ENCODE measurements at places on chromosomes 3 and 15.

GRCh38 chr15:39411102-39411989 lies 169.5 kb upstream of the THBS1 start:
- no peak for DNase-seq

GRCh38 chr3:197795200-197795599 lies 4.1 kb downstream of the LRCH3 start:
- no peak for DNase-seq

- DNase-seq: no peak
These were observed 75.0 kb downstream of the ARNT2 start for GRCh38 chr15:80479191-80479590.

GRCh38 chr15:30055604-30056003 lies 27.2 kb upstream of the GOLGA8J start:
- DNase-seq: no peak

- no peak for DNase-seq
These were observed 77.8 kb upstream of the LPP start for GRCh38 chr3:188076176-188076575.

DNA sequence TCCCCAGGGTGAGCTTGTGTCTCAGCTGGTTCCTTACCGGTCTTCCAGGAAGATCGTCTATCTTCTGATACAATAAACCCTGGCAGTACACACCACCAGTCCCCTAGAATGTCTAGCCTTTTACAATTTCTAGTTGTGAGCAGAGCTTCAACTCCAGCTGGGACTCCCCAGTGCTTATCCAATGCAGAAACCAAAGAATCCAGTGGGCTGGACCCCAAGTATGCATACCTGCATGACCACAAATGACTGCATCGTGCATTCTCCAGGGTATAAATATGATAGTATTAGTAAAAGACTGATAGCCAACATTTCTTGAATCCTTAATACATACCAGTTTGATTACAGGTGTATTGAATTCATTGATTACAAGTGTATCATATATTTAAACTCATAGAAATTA lies 176.0 kb downstream of the SATB1 start:
- no peak for DNase-seq

GRCh38 chr3:41836360-41837134 lies 125.4 kb downstream of the ULK4 start:
- DNase-seq: no peak

GRCh38 chr3:13045241-13045903 lies 27.9 kb downstream of the IQSEC1 start:
- no peak for DNase-seq

GRCh38 chr3:190444006-190444405 lies 5.7 kb downstream of the TMEM207 start:
- DNase-seq: no peak

GRCh38 chr3:43080726-43081568 lies 24.9 kb downstream of the POMGNT2 start:
- DNase-seq: no peak

DNA sequence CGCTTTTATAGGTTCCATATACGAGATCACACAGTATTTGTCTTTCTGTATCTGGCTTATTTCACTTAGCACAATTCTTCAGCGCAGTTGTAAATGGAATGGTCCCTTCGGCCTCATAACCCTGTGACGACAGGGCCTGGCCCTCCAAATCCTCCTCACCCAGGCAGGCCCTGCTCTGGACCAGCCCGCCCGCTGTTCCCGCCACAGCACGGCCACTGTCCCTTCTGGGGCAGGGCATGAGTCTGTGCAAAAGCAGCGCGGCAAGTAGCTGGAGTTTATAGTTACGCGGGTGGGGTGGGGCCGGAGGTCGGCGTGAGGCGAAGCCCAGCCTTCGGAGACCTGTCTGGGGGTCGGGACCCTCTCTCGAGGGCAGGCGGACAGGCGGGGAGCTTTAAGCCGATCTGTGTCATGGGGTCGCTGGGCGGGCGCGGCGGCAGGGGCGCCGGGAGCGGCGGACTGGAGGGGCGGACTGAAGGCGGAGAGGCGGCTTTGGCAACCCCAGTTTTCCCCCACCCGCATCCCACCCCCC lies 543 bp downstream of the ARPIN start:
- DNase-seq: peak; percentile 56

- DNase-seq: no peak
These were observed 61.0 kb downstream of the BFSP2 start for GRCh38 chr3:133460809-133461208.

GRCh38 chr15:99504071-99504822 lies 61.5 kb upstream of the MEF2A start:
- no peak for DNase-seq

- DNase-seq: no peak
These were observed 188.1 kb upstream of the CHRM5 start for GRCh38 chr15:33780011-33780768.

DNA sequence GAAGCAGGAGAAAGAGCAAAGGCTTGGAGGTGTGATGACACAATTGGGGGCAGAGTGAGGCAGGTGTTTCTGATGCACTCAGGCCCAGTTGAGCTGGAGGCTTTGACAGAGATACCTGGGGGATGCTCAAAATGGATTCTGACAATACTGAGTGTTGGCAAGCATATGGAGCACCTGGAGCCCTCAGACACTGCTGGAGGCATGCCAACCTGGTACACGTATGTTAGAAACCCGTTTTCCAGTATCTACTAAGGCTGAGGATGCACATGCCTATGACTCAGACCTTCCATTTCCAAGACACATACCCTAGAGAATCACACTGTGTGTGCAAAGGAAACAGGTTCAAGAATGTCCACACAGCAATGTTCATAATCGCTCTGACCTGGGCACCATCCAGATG lies 58.7 kb downstream of the WNT7A start:
- no peak for DNase-seq

GRCh38 chr15:99359769-99360168 lies 108.5 kb downstream of the LRRC28 start:
- no peak for DNase-seq

DNA sequence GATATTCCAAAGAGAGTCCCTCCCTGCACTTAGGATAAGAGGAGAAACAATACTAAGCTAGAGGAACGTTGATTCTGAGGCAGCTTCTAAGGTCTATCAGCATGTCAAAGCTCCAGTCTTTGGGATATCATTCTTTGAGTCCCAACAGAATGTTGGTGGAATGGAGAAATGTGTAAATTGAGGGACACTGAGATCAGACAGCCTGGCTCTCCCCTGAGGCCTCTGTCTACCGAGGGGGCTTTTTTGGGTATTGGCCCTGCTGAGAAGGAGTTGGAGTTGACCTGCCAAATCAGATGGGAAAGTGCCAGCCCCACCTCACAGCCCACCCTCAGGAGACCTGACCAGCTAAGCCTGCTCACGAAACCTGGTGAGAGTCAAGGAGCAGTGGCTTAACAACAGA lies 27.6 kb upstream of the LRTM1 start:
- no peak for DNase-seq

GRCh38 chr3:47803480-47804025 lies 615 bp downstream of the DHX30 start:
- no peak for DNase-seq

DNA sequence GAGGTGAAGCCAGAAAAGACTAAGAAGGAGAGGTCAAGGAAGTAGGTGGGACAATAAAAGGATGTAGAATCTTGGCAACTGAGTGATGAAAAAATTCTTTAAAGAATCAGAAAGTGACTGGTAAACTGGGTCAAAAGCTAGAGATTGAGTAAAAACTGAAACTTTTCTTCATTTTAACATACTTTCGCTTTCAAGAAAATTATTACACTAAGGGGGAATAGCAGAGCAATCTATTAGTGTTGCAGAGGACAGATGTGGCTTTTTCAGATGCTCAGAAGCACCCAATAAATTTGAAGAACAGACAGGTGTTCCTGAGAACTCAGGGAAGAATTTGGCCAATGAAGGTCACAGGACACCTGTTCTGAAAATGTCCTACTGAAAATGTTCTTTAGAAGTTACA lies 805.4 kb upstream of the ALCAM start:
- DNase-seq: no peak

- no peak for DNase-seq
These were observed 19.1 kb upstream of the XYLB start for GRCh38 chr3:38327335-38328009.

- DNase-seq: no peak
These were observed 158.4 kb downstream of the MAGI1 start for GRCh38 chr3:65880350-65880749.

GRCh38 chr3:187799942-187800641 lies 54.8 kb upstream of the BCL6 start:
- DNase-seq: no peak

DNA sequence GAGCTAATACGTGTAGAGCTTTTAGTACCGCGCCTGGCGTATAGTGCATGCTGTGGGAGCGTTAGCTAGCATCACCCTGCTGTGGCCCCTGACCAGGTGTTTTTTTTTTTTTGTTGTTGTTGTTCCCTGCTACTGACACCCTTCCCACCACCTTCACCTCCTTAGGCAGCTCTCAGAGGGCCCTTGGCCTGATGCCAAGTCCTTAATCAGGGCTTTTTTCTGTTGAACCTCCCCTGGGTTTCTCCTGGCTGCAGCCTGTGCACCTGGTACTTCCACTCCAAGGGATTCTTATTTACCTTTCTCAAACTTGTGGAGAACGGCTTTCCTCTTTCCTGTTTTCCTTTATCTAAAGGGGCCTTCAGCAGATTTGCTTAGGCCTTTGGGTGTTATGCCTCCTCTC lies 53.3 kb downstream of the SLC7A14 start:
- no peak for DNase-seq

- DNase-seq: peak; percentile 56
These were observed 86.0 kb upstream of the ALDH1L1 start for GRCh38 chr3:126266291-126266840.

DNA sequence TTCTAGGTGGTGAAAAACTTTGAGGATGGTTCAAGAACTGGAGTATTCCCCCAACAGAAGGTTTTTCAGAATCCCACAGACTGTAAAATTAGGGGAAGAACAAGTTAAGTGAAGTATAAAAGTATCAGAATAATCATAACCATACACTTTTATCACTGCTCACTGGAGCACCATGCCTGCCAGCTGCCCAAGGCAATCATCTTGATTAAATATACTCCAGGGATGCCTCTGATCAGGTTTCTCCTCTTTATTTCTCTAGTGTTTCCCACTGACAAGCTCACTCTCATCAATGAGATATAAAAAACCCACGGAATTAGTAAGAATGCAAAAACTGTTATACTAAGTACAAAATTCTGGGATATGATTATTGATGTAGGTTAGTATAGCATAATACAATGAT lies 108.0 kb downstream of the STAG1 start:
- DNase-seq: no peak

DNA sequence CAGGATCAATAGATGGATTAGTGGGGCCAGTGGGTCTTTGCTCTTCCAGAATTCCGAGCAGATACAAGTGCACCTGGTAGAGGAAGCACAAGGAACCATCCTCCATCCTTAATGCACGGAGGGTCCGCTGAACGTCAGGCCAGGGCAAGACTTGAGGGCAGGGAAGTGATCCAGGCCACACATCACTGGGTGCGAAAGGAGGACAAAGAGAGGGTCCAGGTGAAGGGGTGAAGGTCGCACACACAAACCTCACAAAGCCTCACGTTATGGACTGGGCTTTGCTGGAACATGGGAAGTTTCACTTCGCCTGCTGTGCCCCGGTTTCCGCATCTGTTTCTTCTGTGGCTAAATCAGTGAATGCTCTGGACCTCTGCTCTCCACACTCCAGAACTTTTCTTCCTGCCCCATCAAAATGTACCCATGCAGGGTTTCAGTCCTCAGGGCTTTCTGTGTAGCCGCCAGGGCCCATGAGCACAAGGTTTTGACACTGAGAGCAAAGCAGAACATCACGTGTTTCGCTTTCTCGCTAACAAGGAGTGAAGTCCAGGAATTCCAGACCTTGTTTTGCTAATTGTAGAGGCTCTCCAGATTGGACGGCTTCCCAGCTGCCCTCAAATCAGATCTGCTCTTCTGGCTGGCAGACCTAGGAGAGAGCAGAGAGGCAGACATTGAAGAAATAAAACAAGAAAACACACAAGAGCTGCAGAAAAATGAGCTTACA lies 56.3 kb downstream of the KLF15 start:
- DNase-seq: no peak

- DNase-seq: no peak
These were observed 6.2 kb upstream of the TMF1 start for GRCh38 chr3:69058180-69058946.

GRCh38 chr15:96046620-96047240 lies 283.8 kb upstream of the NR2F2 start:
- no peak for DNase-seq

DNA sequence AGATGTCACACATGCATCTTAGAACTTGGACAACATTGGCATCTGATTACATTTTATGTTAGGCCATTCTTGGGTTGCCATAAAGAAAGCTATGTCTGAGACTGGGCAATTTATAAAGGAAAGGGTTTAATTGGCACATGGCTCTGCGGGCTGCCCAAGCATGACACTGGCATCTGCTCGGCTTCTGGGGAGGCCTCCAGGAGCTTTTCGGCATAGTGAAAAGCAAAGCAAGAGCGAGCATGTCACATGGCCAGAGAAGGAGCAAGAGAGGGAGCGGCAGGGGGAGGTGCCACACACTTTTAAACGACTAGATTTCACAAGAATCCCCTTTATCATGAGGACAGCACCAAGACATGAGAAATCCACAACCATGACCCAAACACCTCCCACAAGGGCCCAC lies 11.3 kb downstream of the RYR3 start:
- DNase-seq: no peak

GRCh38 chr3:122052968-122053367 lies 2.2 kb upstream of the CD86 start:
- DNase-seq: no peak

GRCh38 chr15:39976291-39977274 lies 42.7 kb downstream of the EIF2AK4 start:
- peak; percentile 60 for DNase-seq

- DNase-seq: no peak
These were observed 41.1 kb upstream of the TIPARP start for GRCh38 chr3:156633335-156633734.

DNA sequence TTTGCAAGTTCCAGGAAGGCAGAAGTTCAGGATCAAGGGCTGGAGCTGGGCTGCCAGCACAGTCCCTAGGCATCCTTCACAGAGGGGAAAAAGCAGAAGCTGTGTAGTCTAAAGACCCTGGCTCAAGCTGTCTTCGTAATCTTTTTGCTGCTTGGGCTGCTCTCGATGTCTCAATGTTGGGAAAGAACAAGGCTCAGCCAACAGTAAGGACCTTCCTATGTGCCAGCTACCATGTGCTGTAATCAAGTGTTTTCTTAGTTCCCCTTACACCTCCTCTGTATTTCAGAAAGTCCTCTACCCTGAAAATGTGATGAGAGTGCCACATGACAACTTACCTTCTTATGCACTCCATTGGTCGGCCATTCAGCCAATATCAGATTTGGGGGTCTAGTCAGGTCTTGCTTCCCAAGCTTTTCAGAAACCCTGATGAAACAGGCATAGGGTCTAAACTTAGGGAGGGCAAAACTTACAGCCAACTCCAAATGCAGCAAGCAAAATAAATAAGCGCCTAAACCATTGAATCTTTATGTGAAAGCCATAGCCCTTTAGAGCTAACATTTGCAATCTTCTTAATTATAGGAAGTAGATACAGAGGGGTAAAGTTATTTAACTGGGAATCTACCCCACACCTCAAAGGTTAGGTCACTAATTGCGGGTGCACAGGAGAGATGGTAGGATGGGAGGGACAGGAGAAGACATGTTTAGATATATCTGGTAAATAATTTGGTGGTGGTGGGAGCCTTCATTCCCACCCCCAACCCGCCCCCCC lies 1.2 kb upstream of the EDEM1 start:
- DNase-seq: no peak

GRCh38 chr3:74288761-74289160 lies 325.7 kb downstream of the CNTN3 start:
- no peak for DNase-seq

- DNase-seq: no peak
These were observed 25.8 kb upstream of the PSMD6 start for GRCh38 chr3:64049136-64049535.

- no peak for DNase-seq
These were observed 94.6 kb downstream of the ZPLD1 start for GRCh38 chr3:102529452-102529851.
